Endothelial cell of coronary artery (primary cell): ENCODE measurements at places on chromosomes 5 and 9. TPM values are rescaled to one million over a fixed set of nuclear protein-coding genes. Genes with fewer than 3 reads are reported as not detected.

Gene HAPLN1
- 0.09 TPM in 1 of 2 replicates, not detected in the other for total RNA-seq

Gene TMEM215
- total RNA-seq: not detected in 2 replicates

Gene PLAC8L1
- 0.18 and 0.38 TPM in 2 replicates for total RNA-seq

Gene TSLP
- total RNA-seq: under 0.01 and 0.09 TPM in 2 replicates

Gene MUSK
- total RNA-seq: under 0.01 TPM in 1 of 2 replicates, not detected in the other

Gene ZNF189
- total RNA-seq: 20.0 and 23.9 TPM in 2 replicates

Gene CMYA5
- total RNA-seq: under 0.01 TPM in 2 replicates

Gene LPAR1
- 0.09 and 3.3 TPM in 2 replicates for total RNA-seq

Gene CYSRT1
- total RNA-seq: 0.19 and 0.45 TPM in 2 replicates

Gene SPDL1
- 15.9 and 24.1 TPM in 2 replicates for total RNA-seq

Gene BNC2
- total RNA-seq: 15.3 and 21.1 TPM in 2 replicates

Gene FOXI1
- total RNA-seq: under 0.01 TPM in 1 of 2 replicates, not detected in the other

Gene NUTM2G
- total RNA-seq: not detected in 2 replicates

Gene SLC6A18
- total RNA-seq: not detected in 2 replicates

Gene EPB41L4A
- total RNA-seq: 8.9 and 13.4 TPM in 2 replicates

Gene SGCD
- total RNA-seq: 0.28 TPM in 1 of 2 replicates, not detected in the other

Gene SOHLH1
- 0.09 TPM in 1 of 2 replicates, not detected in the other for total RNA-seq

Gene IFNA13
- not detected in 2 replicates for total RNA-seq

Gene FUT7
- total RNA-seq: not detected in 2 replicates

Gene SLC46A2
- not detected in 2 replicates for total RNA-seq

Gene SYK
- not detected in 2 replicates for total RNA-seq

Gene STPG3
- total RNA-seq: not detected in 2 replicates

Gene TPD52L3
- not detected in 2 replicates for total RNA-seq

Gene ANXA2R
- total RNA-seq: 3.1 and 4.5 TPM in 2 replicates

Gene TTC16
- total RNA-seq: not detected in 2 replicates

Gene GFM2
- 32.5 and 39.4 TPM in 2 replicates for total RNA-seq

Gene DMRT3
- total RNA-seq: not detected in 2 replicates

Gene MPDZ
- total RNA-seq: 57.9 and 96.3 TPM in 2 replicates

Gene SHISAL2B
- total RNA-seq: not detected in 2 replicates

Gene SLC25A46
- total RNA-seq: 57.7 and 57.8 TPM in 2 replicates

Gene SLC6A3
- not detected in 2 replicates for total RNA-seq

Gene SERF1B
- 31.2 and 38.2 TPM in 2 replicates for total RNA-seq

Gene NRARP
- 23.3 and 32.2 TPM in 2 replicates for total RNA-seq

Gene LHX2
- total RNA-seq: not detected in 2 replicates

Gene SLC45A2
- 0.09 TPM in 1 of 2 replicates, not detected in the other for total RNA-seq

Gene SPINK7
- not detected in 2 replicates for total RNA-seq

Gene STARD4
- total RNA-seq: 45.8 and 56.4 TPM in 2 replicates

Gene GABRB2
- total RNA-seq: not detected in 2 replicates

Gene CDC20B
- total RNA-seq: not detected in 2 replicates

Gene SEPTIN8
- 44.6 and 61.6 TPM in 2 replicates for total RNA-seq

Gene C9orf50
- total RNA-seq: 0.09 TPM in 1 of 2 replicates, not detected in the other

Gene SPATA31E1
- not detected in 2 replicates for total RNA-seq

Gene SLC6A7
- not detected in 2 replicates for total RNA-seq

Gene FOXD4
- 0.09 and 0.19 TPM in 2 replicates for total RNA-seq

Gene TAF11L5
- total RNA-seq: not detected in 2 replicates

Gene ADCY2
- total RNA-seq: not detected in 2 replicates

Gene LCN15
- not detected in 2 replicates for total RNA-seq

Gene PCDHB7
- total RNA-seq: 0.45 and 0.56 TPM in 2 replicates

Gene CER1
- total RNA-seq: not detected in 2 replicates

Gene FOXD4L4
- total RNA-seq: 0.09 TPM in 2 replicates

Gene FBXW2
- 28.8 and 38.7 TPM in 2 replicates for total RNA-seq
